ENCODE measurements at places on chromosomes 2 and 18.

- no peak for DNase-seq
Measured at GRCh38 chr2:121809607-121810006, 54.2 kb downstream of the TSN start.

DNA sequence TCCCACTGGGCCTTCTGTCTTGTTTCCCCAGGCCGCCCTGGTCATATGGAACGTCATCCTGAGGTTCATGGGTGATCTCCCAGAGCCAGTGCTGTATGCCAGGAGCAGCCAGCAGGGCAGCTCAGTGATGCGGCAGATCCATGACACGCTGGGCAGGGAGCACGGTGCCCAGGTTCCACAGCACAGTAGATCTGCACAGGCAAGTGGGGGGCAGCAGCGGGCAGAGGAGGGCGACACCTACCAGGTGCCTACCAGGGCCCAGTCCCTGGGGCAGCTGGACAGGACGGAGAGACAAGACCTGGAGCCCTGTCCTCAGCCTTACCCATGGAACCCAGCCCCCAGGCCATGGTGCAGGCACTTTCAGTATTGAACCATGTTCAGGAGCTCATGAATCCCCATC lies 36.1 kb upstream of the GPR17 start:
- DNase-seq: no peak

DNA sequence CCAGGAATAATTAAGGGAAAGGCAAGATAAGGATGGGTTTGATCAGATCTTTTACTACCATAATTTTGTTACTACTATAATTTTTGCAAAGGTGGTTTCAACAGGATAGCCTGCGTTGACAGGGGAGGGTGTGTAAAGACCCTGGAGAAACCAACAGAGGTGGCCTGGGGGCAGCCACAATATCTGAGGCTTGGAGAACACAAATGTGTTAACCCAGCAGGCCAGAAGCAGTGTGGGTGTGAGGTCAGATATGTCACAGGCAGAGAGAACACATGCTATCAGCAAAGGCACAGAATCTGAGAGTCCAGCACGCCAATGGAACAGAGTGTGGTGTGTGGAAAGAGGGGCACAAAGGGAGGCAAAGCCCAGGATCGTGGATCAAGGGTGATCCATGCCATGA lies 399.4 kb upstream of the TRIB2 start:
- no peak for DNase-seq

DNA sequence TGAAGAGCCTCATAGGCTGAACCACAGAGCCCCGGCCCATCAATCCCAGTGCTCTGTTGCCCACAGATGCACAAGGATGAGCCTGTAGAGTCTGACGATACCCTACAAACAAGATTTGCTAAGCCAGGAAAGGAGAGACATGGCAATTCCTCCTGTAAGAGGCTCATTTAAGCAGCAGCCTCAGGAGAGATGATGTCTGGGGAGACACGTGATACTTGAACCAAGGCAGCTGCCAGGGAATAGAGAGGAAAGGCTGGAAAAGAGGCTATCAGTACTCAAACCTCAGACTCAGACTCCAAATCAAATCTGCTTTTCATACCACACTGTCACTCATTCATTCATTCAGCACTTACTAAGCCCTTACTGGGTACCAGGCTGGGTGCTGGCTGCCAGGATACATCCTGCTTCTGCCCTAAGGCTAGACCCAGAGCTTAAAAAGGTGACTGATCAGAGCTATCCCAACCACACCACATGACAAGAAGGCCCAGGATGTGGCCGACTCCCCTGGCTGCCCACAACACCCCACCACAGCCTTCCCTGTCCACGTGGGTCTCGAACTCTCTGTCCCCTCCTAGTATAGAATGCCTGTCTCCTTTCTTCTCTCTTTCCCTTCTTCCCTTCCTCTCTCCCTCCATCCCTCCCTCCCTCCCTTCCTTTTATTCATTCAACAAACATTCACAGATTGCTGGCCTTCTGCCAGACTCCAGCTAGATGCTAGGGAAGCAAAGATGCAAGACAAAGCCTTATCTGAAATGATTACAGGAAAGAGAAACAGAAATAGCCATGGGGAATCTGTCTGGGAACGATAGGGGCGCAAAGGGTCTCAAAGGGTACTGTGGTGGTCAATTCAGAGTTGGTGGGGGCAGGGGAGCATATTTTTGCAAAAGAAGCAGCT lies 23.4 kb upstream of the KCNK3 start:
- DNase-seq: no peak

DNA sequence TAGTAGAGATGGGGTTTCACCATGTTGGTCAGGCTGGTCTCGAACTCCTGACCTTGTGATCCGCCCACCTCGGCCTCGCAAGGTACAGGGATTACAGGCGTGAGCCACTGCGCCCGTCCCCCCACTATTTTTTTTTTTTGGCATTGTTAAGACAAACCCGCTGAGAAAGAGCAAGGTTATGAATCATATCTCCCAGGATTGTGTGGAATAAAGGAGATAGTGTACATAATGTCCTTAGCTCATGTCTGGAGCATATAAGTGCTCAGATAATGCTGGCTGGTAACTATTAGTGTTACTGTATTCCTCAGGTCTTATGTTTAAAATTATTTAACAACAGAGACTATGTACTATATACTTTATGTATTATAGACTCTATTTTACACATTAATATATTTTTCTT lies 36.0 kb downstream of the TTC27 start:
- DNase-seq: no peak

GRCh38 chr2:161101406-161101805 lies 58.8 kb upstream of the TANK start:
- DNase-seq: peak; percentile 21

- DNase-seq: no peak
Measured at GRCh38 chr2:227888289-227888688, 16.9 kb downstream of the DAW1 start.

DNA sequence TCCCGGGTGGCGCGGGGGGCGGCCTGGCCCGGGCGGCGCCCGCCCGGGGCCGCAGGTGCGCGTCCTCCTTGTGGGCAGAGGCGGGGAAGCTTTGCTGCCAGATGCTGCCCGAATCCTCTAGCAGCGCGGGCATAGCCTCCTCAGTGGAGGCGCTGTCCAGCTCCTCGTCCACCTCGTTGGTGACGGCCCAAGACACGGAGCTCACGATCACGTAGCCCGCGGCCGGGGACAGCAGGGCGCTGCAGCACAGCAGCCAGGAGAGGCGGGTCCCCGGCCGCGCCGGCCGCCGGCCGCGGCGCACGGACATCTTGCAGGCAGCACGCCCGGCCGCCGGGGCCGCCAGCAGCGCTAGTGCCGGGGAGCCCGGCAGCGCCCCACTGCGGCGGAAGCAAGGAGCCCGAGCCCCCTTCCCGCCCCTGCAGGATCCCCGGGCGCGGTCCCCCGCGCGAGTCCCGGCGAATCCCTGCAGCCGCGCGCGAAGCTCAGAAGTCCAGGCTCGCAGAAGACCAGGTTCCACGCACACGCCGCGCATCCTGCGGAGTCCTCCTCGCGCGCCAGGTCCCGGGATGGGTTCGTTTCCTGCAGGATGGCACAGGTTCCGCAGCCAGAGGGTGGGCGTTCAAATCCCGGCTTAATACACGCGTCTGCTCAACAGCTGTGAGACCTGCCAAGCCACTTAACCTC lies at the start of gene CREG2:
CREG2 (minus strand) TSS at position 353 of the 684 bp plus-strand sequence; CDS start at position 307, 46 bp downstream.
- peak; percentile 74 for DNase-seq

DNA sequence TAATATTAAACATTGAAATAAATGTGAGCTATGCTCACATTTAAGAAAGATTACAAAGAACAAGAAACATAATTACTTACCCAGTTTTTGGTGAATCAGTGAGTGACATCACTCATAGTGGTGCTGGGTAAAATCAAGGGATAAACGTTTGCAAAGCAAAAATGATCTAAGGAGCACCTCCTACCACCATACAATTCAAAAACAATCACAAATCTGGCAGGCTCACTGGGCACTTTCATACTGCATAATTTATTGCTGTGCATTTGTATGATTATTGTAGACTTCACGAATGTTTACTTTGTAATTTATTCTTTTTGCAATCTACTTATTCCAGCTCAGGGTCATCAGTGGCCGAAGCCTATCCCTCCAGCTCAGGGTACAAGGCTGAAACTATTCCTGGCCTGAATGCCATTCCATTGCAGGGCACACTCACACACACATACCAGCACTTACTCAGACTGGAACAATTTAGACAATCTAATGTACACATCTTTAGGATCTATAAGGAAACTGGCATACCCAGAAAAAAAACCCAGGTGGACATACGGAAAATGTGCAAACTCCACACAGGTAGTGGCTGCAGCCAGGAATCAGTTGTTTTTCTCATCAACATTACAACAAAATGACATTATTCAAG lies 34.4 kb downstream of the AFTPH start:
- DNase-seq: no peak

- DNase-seq: no peak
Measured at GRCh38 chr18:478681-479080, 21.8 kb downstream of the COLEC12 start.

DNA sequence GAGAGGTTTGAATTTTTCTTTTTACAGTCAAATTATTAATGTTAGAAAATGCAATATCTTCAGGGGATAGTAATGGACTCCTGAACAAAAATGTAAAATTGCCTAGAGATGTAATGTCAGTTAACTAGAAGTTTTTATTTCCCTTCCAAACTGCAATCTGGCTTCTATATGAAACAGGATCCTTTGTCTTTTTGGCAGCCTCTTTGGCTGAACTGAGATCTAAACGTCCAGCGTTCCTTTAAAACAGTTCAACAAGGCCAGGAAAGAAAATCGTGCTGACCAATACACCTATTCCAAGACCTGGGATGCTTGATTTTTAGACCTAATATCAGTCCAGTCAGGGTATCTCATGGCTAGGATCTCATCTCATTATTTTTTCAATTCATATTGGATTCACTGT lies 245.5 kb downstream of the FIGN start:
- DNase-seq: no peak

DNA sequence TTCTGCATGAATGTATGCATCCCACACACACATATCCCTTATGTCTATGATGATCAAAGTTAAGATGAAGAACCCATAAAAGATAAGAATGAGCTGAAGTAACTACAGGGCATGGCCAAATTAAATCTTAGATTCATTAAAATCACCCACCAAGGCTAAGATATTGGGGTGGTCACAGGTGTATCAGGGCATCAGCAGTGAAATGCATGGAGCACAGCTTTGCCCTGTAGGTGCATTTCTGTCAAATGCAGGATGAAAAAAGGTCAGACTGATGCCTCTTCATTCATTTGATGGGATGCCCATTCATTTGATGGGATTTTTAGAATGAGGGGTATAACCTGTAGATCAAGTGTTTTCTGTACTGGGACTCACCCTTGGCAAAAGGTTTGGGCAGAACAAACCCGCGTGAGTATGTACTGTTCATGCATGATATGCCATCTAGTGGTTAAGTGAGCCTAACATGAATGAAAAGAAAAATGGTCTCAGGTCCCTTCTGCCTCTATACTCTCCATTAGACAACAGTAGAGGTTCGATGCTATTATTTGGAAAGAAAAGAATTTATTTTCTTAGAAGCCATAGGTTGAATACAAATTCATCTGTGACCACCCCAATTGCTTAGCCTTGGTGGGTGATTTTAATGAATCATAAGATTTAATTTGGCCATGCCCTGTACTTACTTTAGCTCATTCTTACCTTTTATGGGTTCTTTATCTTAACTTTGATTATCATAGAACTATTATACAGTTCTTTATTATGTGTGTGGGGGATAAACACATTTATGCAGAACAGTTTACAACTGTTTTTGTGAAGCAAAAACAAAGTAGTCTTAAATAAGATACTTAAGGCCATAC lies 43.2 kb upstream of the NOSTRIN start:
- DNase-seq: peak; percentile 32

DNA sequence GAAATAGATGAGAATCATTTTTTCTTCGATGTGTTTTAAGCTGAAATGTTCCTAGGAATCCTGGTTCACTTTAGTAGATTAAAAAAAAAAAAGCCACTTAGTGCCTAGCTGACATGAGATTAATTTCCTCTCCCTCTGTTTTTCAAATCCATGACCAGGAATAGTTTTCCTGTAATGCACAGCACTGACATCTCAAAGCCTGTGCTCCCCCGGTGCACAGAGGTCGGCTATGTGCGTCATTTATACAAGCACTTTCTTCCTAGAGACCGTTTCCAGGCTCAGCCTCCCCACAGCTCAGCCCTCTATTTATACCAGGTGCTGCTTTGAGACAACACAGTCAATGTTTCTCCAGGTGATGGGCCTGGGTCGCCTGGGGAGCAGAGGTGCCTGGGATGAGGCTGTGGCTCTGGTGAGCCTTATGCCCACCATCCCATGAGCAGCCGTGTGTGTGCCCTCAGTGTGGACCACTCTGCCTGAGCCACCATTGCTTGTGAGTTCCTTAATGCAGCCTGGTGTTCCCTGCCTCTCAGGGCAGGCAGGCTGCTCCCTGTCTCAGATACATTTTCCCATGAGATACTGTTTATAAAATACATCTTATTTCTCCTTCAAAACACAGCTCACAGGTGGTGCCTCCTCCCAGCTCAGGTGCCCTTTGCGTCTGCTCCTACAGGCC lies 515.7 kb upstream of the HS6ST1 start:
- DNase-seq: no peak

- no peak for DNase-seq
Measured at GRCh38 chr2:239052798-239053665, 205.1 kb downstream of the TWIST2 start.

DNA sequence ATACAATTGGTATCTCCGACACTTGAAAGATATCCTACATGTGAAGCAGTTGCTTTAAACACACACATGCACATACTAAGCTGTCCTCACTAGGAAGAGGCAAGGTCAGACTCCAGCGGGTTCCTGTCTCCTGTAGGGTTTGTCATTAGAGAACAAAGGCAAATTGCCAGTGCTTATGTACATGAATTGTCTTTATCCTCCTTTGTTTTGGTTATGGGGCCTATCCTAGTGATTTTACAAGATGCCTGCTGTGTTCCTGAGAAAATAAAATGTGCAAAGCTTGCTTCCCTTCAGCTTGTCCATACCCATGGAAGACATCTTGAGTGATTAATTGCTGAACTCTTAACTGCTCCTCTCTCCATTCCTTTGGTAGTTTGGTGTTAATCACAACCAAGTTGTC lies 86.7 kb upstream of the SLC39A10 start:
- DNase-seq: no peak

- peak; percentile 79 for DNase-seq
Measured at GRCh38 chr18:32469190-32469651, 1.5 kb downstream of the GAREM1 start.

DNA sequence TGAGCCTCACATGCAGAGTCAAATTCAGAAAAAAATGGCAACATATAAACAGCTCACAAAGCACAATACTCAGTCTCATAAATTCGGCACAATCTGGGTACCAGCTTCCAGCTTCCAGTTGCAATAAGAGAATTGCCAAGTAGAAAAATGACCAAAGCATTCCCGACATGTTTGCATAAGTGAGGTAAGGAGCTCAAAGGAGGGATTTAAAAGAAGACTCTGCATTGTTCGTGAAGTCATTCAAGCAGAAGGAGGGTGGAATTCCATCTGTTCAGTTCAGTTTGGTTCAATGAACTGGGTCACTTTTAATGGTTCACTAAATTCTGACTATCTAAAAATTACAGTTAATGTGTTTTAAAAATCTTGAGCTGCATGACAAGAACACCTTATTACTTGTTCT lies 106.7 kb upstream of the KLHL14 start:
- no peak for DNase-seq

GRCh38 chr2:213995400-213996105 lies 415.3 kb upstream of the VWC2L start:
- DNase-seq: no peak

- DNase-seq: no peak
Measured at GRCh38 chr2:145235312-145235711, 715.4 kb upstream of the ZEB2 start.

- peak; percentile 74 for DNase-seq
Measured at GRCh38 chr2:85537600-85538506, 1.1 kb upstream of the MAT2A start.

All from globus pallidus (tissue), 1 donor.